ENCODE measurements at places on chromosomes 1 and 21. TPM values are rescaled to one million over a fixed set of nuclear protein-coding genes. Genes with fewer than 3 reads are reported as not detected.

GRCh38 chr1:231592809-231593208 lies 33.8 kb upstream of the DISC1 start:
- H3K4me3 ChIP-seq = no peak overlapping the region
- no peaks in the 10 kb centered on the region for H3K36me3 ChIP-seq
- peaks cover 14% of the 10 kb centered on the region for H3K4me1 ChIP-seq
- H3K27ac ChIP-seq = no peak overlapping the region

DNA sequence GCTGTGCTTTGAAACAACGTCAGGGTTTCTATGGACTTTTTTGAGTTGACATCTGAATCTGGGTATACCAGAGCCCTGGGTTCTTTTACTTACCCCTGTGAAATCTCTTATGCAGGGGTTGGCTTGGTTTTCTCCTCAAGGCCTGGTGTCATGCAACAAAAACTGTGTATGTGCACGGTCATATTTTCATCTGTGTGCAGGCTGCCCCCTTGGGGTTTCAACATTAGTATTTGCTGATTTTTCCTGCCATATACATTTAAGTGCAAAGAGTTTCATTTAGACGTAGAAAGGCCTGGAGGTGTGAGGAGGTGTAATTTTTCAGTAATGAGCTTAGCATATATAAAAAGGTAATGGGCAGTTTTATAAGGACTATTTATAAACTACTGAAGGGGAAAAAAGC lies 22.0 kb upstream of the ZBTB18 start:
- H3K27ac ChIP-seq = no peak overlapping the region
- no peaks in the 10 kb centered on the region for H3K4me1 ChIP-seq
- no peaks in the 10 kb centered on the region for H3K36me3 ChIP-seq
- DNase-seq = no peak

The SPAG17 gene
- total RNA-seq = not detected

DNA sequence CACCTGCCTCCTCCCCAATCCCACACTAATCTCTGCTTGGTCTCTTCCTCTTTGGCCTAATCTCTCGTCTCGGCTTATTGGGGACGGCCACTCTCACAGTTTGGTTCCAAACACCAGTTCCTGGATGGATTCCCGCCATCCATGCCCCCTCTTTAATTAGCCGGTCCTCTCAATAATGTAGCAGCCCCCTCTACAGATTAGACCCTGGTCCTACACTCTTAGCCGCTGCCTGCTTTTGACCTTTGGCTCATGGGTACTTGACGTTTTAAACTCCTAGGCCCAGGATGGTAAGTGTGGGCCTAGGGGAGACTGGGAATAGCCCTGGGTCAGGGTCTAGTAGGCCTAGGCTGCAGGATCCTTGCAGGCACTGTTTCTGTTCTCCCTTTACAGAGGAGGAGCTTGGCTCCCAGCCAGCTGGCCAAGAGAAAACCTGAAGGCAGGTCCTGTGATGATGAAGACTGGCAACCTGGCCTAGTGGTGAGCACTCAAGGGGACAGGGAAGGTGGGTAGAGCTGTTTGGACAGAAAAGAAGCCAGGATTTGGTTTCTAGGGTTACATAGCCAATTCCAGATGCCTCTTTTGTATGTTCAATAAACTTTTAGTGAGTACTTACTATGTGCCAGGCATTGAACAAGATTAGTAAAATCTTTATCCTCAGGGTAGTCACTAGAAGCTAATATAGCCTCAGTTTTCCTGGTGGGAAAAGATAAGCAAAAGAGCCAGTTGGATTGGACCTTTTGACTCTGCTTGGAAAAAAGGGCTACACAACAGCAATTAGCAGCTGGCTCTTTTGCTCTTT lies 758 bp downstream of the RAD54L start:
- DNase-seq = peak; percentile 41
- no peaks in the 10 kb centered on the region for H3K27me3 ChIP-seq
- peak overlapping the region; percentile 96 for H3K4me3 ChIP-seq
- H3K36me3 ChIP-seq = peaks cover 30% of the 10 kb centered on the region

DNA sequence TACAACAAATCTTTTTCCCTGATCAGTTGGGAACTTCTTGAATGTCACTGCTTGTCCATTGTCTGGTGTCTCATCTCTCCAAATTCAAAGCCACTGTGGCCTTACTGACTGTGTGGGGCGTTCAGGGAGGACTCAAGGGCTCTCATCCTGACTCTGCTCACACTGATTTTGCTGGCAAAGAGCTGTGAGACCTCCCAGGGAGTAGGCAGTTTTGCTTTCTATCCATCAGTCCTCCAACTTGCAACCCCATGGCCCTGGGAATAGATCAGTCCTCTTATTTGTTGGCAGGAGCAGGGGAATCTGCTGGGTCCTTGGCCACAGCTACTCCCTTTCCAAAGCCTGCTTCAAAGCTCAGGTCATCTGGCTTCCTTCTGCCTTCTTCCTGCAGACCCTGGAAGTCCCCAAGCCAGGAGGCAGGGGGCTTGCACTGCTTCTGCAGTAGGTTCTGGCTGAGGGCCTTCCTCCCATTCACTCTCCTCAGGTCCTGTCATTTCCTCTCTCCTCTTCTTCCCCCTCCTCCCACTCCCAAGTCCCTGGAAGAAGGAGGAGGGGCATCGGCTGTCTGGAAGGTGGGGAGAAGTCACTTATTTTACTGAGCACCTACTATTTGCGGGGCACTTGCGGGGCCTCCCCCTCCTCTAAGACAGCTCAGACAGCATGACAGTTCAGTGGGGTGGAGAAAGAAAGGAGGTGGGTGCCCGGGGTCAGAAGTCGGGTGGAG lies 876 bp upstream of the NAV1 start:
- no peak overlapping the region for H3K27ac ChIP-seq
- H3K27me3 ChIP-seq = peaks cover 67% of the 10 kb centered on the region
- H3K4me3 ChIP-seq = peak overlapping the region; percentile 68
- DNase-seq = no peak
- no peaks in the 10 kb centered on the region for H3K36me3 ChIP-seq

The OR2G6 gene
- not detected for total RNA-seq

The RBM15 gene
- total RNA-seq = 80.6 TPM

DNA sequence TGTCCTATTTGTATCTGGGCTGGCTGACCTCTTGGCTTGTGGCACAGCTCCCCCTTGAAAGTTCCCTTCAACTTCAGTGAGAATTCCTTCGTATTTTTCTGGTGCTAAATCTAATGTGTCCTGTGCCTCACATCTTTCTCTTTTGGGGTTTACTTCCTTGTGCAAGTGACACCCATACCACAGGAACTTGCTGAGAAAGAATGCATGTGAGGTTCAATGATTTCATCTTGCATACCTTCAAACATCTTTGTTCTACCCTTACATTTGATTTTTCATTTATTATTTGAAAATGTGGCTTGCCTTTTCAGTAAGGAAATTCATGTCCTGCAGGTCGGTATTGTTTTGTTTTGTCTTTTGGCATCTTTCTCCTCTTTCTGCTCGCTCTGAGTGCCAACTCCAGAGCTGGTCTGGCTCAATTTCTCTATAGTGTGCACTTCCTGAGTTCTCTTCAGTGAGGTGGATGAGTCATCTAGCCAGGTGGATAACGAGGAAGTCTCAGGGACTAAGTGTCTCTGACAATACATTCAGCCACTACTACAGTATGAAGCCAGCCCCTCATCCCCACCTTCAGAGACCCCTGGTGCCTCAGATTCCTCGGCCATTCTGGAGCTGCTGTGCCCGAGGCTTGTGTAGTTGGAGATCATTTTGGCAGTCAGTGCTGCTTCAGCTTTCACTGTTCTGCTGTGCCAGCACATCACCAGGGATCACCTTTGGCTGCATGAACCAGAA lies 59.5 kb downstream of the RIPK4 start:
- peaks cover 5% of the 10 kb centered on the region for H3K4me1 ChIP-seq
- DNase-seq = no peak
- peaks cover 17% of the 10 kb centered on the region for H3K27me3 ChIP-seq
- no peak overlapping the region for H3K27ac ChIP-seq

DNA sequence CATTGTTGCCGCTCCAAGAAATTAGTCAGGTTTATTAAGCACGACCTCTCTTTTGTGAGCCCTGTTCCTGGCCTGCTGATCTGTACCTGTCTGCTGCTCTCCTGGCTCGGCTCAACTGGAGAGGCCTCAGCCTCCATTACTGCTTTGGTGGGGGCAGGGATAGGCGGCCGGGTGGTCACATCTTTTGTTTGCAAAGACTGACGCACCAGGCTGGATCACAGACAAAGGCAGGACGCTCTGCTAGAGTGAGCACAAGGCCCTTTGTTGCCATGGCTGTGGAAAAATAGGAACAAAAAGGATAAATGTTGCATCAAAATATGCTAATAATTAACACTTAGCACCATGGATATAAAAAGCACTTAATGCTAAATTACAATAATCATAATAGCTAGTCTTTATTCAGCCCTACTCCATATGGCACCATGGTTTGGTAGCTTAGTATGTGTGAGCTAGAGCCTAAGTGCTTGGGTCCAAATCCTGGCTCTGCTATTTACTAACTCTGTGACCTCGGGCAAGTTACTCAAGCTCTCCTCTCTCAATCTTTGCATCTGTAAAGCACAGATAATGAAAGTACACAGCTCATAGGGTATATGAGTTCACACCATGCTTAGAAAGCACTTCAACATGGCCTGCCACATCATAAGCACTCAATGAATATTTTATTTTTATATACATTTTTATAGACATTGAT lies 28.9 kb upstream of the HPDL start:
- H3K36me3 ChIP-seq = no peaks in the 10 kb centered on the region
- no peaks in the 10 kb centered on the region for H3K27me3 ChIP-seq
- no peak for DNase-seq
- H3K4me3 ChIP-seq = no peak overlapping the region
